Astrocyte of the cerebellum (primary cell): ENCODE measurements at places on chromosomes 7 and 10.

DNA sequence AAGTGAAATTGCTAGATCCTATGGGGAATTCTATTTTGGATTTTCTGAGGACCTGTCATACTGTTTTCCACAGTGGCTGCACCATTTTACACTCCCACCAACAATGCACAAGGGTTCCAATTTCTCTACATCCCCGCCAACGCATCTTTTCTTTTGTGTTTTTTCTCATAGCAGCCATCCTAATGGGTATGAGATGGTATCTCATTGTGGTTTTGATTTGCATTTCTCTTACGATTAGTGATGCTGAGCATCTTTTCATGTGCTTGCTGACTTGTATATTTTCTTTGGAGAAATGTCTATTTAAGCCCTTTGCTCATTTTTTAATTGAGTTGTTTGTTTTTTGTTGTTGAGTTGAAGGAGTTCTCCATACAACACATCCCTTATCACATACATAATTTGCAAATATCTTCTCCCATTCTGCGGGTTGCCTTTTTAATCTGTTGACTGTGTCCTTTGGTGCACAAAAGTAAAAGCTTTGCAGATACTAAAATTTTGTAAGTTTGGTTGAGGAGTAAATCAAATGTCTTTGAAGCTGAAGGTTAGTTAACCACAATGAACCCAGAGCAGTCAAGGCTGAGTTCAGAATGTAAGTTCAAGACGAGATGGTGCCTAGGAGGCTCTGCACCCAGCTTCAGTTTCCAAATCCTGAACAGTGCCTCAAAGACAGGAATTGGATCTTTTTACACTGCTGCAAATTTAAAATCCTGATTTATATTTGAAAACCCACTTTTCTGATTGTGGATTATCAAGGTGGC is 195.4 kb downstream of the COBL start:
- DNase-seq, result no peak

DNA sequence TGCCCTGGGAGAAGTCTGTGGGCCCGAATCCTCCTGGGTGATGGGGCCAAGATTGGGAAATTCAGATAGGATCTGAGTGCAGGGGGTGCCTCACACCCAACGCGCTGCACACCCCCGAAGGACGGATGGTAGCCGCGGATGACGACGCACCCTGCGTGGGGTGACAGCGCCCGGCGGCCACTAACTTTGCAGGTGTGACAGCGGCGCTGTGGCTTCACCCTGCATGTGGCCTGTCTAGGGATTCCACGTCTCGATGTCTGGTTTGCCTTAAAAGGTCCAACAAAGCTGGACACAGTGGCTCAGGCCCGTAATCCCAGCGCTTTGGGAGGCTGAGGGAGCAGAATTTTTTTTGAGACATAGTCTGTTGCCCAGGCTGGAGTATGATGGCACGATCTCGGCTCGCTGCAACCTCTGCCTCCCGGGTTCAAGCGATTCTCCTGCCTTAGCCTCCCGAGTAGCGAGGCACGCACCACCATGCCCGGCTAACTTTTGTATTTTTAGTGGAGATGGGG is 18.6 kb downstream of the ADAP1 start:
- DNase-seq, result no peak

DNA sequence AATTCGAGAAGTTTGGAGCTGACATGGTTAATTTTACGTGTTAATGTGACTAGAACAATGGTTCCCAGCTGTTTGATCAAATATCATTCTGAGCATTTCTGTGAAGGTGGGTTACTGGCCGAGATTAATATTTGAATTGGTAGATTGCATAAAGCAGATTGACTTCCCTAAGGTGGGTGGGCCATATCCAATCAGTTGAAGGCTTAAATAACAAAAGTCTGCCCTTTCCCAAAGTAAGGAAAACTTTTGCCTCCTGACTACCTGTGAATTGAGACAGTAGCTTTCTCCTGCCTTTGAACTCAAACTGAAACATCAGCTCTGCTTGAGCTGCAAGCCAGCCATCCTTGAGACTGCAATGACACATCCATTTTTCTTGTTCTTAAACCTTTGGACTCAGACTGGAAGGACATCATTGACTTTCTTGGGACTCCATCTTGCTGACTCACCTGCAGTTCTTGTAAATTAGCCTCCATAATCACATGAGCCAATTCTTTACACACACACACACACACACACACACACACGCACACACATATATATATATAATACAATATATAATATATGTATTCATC is 63.1 kb upstream of the LRRTM3 start:
- no peak for DNase-seq

- DNase-seq, result no peak
These were observed 39.7 kb downstream of the ARID5B start for GRCh38 chr10:61941202-61941681.

GRCh38 chr10:76916536-76916935 is 721.1 kb downstream of the KCNMA1 start:
- DNase-seq, result no peak

DNA sequence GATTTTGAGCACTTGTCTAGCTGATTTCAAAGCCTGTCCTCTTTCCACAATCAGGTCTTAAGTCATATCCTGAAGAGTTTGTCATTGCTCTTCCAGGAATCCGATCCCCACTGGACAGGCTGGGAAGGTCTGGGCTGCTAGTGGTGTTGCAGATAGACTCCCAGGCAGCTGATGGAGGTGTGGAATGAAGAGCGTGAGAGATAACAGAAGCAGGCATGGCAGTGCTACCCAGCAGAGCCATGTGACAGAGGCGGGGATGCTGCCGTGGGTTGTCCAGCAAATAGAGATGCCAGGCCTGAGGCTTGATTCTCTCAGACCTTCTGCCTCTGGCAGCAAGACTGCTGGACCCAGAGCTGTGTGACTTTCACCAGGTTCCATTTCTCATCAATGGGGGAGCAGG is 116.5 kb upstream of the EEPD1 start:
- DNase-seq, result no peak

- DNase-seq, result no peak
These were observed 54.7 kb upstream of the CALN1 start for GRCh38 chr7:72466797-72467196.
